ENCODE measurements at places on chromosomes 2 and 18. TPM values are rescaled to one million over a fixed set of nuclear protein-coding genes. Genes with fewer than 3 reads are reported as not detected.

DNA sequence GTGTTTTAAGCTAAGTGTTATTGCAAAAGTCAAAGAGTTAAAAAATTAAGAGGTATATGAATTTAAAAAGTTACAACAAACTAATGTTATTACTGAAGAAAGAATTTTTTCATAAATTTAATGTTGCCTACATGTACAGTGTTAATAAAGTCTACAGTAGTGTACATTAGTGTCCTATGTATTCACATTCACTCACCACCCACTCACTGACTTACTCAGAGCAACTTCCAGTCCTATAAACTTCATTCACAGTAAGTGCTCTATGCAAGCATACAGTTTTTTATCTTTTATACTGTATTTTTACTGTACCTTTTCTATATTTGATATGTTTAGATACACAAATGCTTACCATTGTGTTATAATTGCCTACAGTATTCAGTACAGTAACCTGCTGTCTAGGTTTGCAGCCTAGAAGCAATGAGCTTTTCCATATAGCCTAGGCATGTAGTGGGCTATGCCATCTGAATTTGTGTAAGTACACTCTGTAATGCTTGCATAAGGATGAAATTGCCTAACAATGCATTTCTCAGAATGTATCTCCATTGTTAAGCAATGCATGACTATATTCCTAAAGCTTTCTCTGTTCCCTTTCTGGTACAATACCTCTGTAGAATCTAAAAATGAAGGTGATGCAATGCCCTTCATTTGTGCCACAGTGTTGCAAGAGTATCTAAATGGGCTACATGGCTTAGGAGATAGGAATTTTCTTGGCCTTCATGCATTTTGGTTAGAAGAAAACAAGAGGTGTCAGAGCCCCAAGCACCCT, 370.8 kb upstream of the NT5C1B start:
- no peak for DNase-seq

- DNase-seq: no peak
Measured at GRCh38 chr18:75439348-75439747, 11.8 kb upstream of the SMIM21 start.

DNA sequence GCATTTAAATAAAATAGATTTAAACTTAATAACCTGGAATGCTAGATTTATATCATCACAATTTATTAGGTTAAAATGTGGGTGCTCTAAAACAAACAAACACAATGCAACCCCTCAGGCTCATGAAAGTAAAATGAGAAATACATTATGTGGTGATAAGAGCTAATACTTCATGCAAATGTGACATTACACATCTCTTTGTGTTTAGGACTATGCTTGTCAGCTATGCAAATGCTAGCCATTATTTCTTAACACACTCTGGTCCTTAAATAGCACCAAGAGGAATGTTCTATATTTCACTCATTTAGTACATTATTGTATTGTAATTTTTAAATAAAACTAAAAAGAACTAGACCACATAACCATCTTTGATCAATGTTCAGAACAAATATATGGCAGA, 627.6 kb downstream of the DPP10 start:
- no peak for DNase-seq

DNA sequence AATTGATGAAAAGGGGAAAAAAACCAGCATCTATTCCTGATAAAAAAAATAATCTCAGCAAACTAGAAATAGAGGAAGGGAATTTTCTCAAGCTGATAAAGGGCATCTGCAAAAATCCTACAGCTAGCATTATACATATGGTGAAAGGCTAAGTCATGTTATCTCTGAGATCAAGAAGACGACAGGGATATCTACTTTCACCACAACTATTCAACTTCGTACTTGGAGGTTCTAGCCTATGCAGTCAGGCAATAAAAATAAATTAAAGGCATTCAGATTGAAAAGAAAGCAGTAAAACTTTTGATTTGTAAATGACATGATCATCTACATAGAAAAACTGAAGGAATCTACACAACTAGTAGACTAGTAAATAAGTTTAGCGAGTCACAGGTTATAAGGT, 58.2 kb downstream of the CAB39 start:
- DNase-seq: no peak

- DNase-seq: no peak
Measured at GRCh38 chr2:133790711-133791110, 222.4 kb upstream of the NCKAP5 start.

DNA sequence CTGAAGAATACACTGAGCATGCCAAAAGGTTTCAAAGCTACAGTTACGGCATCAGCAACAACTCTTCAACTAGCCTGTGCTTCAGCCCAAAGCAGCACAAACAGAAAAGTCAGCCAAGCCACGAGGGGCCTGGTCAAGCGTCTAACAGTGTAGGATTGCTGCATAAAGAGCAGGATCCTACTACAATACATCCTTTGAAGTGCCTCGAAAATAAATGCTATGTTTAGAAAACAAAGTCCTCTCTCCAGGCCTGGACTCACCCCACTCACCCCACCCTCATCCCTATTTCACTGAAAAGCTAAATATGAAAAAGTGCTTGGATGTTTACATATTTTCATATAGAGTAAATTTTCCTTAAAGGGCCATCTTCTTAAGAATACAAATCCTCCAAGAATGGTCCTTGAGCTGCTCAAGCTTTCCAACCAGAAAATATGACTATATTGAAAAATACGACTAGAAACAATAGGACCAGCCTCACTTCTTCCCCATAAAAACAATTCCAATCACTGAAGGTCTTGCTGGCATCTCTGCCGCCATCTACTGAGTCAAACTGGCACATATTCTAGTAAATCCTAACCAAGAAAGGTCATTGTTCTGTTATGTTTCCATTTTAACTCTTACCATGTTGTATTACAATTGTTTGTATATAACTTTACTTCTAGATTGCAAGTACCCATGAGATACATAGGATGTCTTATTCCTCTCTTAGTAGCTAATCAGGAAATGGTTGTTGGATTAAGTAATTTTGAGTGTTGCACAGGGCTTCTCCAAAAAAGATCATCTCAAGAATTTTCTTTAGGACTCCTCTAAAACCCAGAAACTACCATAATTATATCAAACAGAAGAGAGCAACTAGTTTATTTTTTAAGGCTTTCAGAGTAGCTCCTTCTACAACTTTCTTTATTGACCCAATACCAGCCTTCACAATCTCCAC, 63.6 kb downstream of the CLHC1 start:
- peak; percentile 61 for DNase-seq

- DNase-seq: no peak
Measured at GRCh38 chr2:154455166-154455565, 243.3 kb upstream of the KCNJ3 start.

ITGA6 gene
- 33.0 TPM for total RNA-seq

KLHL29 gene
- 0.81 TPM for total RNA-seq

UCN gene
- total RNA-seq: 0.86 TPM

DNA sequence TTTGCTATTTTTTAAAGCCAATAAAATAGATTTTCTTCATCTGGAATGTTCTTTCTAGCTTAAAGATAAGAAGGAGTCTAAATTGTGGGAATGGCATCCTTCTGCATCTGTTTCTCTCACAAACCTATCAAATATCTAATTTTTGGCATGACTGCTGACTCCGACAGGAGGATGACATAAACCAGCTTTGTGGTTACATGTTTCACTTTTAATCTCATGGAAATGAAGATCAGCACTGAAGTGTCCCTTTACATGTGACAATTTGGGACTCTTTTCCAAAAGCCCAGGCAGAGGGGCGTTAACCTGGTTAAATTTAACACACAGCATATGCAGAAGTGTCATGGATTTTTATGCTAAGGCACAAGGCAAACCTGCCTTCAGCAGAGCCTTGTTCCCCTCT, 694.7 kb downstream of the ARHGAP15 start:
- no peak for DNase-seq

DNA sequence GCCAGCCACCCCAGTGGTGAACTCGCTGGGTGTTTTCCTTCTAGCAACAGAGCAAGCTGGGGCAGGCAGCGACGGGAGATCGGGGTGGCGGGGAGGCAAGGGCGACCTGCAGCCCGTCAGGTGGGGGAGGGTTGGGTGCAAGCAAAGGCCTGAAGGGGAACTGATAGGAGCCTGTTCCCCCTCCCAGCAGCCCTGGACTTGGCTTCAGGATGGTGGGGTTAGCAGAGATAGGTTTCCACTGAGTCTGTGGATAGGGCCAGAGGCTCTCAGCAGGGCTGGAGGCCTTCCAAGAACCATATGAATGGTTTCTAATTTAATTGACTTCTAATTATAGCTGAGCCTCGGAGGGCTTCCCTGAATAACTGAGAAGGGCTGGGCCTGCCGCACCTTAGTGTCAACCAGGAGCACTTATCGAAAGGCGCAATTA, 55.3 kb downstream of the EDAR start:
- no peak for DNase-seq

- DNase-seq: no peak
Measured at GRCh38 chr18:9974279-9974915, 60.6 kb downstream of the VAPA start.

- DNase-seq: no peak
Measured at GRCh38 chr2:177506505-177506904, 113.9 kb downstream of the AGPS start.

GRCh38 chr2:30481323-30481800, 34.3 kb downstream of the LCLAT1 start:
- DNase-seq: no peak

- DNase-seq: no peak
Measured at GRCh38 chr2:85246348-85246747, 81.4 kb downstream of the TGOLN2 start.
